ENCODE measurements at places on chromosomes 3 and 15.

DNA sequence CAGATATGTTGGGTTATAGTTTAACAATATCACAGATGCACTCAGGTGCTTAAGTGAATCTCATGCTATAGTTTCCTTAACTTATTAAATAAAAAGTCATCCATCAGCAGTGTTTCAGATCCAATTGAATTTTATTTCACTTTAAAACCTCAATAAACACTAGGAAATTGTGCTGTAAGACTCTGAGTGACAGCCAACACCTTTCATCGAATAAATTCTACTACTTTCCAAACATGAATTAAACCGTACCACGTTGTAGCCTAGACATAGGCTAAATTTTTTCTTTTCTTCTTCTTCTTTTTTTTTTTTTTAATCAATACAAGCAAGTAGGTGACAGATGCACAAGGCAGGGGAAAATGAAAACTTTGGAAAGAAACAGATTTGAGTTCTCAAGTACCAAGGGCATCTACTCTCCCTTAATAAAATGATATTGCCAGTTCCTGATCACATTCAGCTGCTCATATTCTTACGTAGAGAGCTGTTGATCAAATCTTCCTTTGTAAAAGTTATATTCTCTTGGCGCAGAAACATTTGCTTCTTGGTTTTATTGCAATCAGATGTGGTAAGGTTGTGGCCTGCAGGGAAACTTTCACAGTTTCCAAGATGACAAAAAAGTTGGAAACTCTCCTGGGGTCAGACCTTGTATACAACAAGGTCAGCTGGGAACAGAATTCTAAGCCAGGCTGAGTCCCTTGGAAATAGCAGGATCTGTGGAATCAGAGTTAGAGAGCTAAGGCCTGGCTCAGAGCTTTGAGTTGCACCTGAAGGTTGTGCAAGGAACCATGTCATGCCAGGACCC lies 147.7 kb downstream of the CD47 start:
- H3K4me1 ChIP-seq, result no peaks in the 10 kb centered on the region
- no peak overlapping the region for H3K27ac ChIP-seq
- DNase-seq, result no peak
- H3K36me3 ChIP-seq, result no peaks in the 10 kb centered on the region
- H3K4me3 ChIP-seq, result no peak overlapping the region

GRCh38 chr15:73989001-73989798 lies 2.9 kb downstream of the STOML1 start:
- DNase-seq, result peak; percentile 86
- H3K27ac ChIP-seq, result peak overlapping the region; percentile 63
- H3K4me1 ChIP-seq, result peaks cover 38% of the 10 kb centered on the region
- no peaks in the 10 kb centered on the region for H3K27me3 ChIP-seq

DNA sequence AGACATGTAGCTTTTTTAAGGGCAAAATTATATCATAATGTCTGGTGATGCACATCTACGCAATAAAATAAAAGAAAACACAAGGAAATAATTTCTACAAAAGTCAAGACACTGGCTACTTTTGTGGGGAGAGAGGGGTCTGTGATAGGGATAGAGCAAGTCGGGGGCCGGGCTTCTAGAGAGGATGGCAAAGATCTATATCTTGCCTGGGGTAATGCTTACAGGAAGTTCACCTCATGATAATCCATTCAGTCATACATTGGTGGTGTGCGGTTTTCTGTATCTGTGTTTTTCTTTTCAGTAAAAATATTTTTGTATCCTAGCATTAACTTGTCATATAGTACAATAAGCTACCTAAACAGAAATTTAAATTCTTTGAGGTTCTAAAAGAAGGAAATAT lies 178.8 kb downstream of the ARRDC4 start:
- no peak for DNase-seq
- no peaks in the 10 kb centered on the region for H3K4me1 ChIP-seq
- no peak overlapping the region for H3K27ac ChIP-seq
- H3K36me3 ChIP-seq, result no peaks in the 10 kb centered on the region
- no peak overlapping the region for H3K4me3 ChIP-seq

GRCh38 chr3:72739531-72740466 lies 108.4 kb downstream of the SHQ1 start:
- no peaks in the 10 kb centered on the region for H3K36me3 ChIP-seq
- H3K4me3 ChIP-seq, result no peak overlapping the region
- no peaks in the 10 kb centered on the region for H3K4me1 ChIP-seq

DNA sequence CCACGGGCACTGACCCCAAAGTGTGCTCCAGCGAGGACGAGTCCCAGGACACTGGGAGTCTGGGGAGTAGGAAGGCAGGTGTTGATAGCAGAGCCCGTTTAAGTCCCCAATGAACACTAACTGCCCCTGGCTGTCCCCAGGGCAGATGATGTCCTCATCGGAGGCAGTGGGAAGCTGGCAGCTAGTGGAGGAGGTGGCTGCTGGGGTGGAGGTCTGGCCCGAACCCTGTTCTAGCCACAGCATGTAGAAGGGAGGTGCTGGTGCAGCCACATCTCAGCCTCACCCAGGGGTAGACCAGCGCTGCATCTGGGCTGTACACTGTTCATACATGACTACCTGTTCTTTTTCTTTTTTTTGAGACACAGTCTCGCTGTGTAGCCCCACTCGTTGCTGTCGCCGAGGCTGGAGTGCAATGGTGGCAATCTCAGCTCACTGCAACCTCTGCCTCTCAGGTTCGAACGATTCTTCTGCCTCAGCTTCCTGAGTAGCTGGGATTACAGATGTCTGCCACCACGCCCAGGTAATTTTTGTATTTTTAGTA lies 51.8 kb downstream of the KLF13 start:
- H3K36me3 ChIP-seq, result peaks cover 24% of the 10 kb centered on the region
- no peaks in the 10 kb centered on the region for H3K4me1 ChIP-seq
- no peak overlapping the region for H3K27ac ChIP-seq
- H3K27me3 ChIP-seq, result no peaks in the 10 kb centered on the region

- no peaks in the 10 kb centered on the region for H3K36me3 ChIP-seq
- H3K4me3 ChIP-seq, result no peak overlapping the region
- peaks cover 8% of the 10 kb centered on the region for H3K4me1 ChIP-seq
- no peak for DNase-seq
- no peak overlapping the region for H3K27ac ChIP-seq
Observed at GRCh38 chr3:141320399-141321108, 47.8 kb upstream of the ZBTB38 start.

GRCh38 chr3:134809427-134810051 lies 14.5 kb downstream of the EPHB1 start:
- no peaks in the 10 kb centered on the region for H3K36me3 ChIP-seq
- H3K27me3 ChIP-seq, result peaks cover 1% of the 10 kb centered on the region
- no peak overlapping the region for H3K4me3 ChIP-seq
- H3K27ac ChIP-seq, result no peak overlapping the region

DNA sequence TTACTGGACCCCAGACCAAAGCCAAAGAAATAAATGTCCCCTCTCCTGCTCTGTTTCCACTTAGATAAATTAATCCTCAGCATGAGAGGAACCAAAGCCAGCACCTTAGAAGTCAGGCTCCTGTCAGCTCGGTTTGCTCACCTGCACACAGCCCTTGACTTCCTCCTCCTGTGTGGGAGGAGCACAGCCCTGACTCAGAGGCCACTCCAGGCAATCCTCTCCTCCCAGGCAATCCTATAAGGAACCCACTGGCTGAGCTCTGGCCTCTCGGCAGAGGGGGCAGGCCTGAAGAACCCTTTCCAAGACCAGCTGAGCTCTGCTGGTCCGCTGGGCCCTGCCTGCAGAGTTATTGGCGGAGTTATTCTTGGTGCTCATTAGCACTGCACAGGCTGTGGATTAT lies 30.8 kb downstream of the LIPC start:
- no peak overlapping the region for H3K4me3 ChIP-seq
- no peaks in the 10 kb centered on the region for H3K27me3 ChIP-seq
- no peak for DNase-seq
- H3K4me1 ChIP-seq, result peaks cover 10% of the 10 kb centered on the region
- no peak overlapping the region for H3K27ac ChIP-seq

DNA sequence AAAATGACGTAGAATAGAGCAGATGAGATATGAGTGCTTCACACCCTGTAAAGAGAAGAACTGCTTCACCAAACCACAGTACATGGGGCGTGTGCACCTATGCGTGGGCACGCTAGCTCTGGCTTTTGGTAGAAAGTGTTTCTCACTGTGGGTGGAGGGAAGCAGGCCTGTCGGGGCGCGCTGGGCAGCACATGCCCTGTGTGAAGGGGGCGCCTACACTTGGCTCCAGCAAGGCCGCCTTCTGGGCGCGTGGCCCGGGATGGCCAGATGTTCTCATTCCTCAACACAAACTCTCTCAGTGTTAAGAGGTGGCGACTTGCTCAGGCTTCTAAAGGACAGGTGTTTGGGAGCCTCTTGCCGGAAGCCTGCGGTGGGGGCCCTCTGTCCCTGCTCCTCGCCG lies 90.0 kb downstream of the FBLN2 start:
- H3K4me1 ChIP-seq, result no peaks in the 10 kb centered on the region
- no peaks in the 10 kb centered on the region for H3K36me3 ChIP-seq
- H3K27me3 ChIP-seq, result no peaks in the 10 kb centered on the region

DNA sequence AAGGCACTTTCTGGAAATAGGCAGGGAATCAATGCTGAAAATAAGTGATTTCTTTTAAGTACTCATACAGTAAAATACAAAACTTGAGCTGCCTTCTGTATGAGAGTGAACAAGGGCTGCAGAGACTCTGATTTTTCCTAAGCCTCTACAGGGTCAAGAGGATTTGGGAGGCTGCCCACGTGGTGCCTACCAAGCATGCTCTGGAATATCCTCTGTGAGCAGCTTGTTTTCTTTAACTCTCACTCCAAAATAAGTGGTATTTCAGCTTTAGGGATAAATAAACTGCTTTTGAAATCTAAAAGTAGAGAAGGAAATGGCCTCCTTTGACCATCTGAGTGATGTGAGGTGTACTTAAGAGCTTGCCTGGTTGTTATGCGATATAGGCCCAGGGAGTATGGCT lies 8.1 kb upstream of the SELENOK start:
- DNase-seq, result no peak
- no peak overlapping the region for H3K27ac ChIP-seq
- no peaks in the 10 kb centered on the region for H3K36me3 ChIP-seq
- peaks cover 4% of the 10 kb centered on the region for H3K27me3 ChIP-seq

DNA sequence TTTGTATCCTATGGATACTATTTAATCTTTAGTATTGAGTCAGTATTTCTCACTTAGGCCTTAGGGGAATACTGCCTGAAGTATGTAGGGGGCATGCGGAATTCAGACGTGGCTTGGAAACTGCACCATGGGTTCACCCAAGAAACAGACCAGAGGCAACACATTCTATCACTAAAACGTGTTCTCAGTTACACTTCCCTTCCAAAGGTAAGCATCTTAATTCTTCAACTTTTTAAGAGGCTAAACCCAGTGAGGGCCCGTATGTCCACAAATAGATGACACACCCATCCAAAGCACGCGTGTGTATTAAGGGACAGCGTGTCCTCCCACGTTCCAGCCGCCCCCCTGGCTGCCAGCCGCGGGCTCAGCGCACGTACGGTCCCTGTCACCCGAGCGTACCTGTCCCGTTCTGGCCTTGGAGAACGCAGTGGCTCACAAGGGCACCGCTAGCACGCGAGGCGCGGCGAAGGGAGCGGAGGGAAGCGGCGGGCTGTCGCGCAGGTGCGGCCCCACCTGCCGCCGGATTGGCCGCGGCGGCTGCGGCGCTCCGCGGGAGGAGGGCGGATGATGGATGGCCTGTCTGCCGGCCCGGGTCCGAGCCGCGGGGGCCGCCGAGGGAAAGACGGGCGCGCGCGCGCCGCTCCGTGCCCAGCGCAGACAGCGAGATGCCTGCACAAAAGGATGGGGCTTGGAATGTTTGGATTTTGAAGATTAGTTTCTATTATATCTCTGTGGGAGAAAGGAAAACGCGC lies 1003.9 kb upstream of the NR2F2 start:
- no peaks in the 10 kb centered on the region for H3K36me3 ChIP-seq
- H3K4me3 ChIP-seq, result peak overlapping the region; percentile 51
- no peak overlapping the region for H3K27ac ChIP-seq
- peaks cover 2% of the 10 kb centered on the region for H3K27me3 ChIP-seq

DNA sequence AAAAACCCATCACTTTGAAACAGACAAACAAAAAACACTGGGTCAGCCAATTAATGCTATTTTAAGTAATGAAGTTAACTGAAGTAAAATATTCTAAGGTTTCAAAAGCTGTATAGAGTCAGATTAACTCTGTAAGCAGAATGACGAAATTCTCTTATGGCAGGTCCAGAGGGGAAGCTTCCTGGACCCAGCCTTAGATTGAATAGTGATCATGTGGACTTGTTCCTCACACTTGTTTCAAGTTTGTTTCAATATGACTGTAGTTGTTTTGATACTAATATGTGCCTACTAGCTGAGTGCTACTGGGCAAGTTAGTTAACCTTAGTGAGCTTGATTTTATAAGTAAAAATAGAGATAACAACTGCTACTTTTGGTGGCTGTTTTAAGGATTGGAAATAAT lies 32.6 kb downstream of the PLS1 start:
- peaks cover 2% of the 10 kb centered on the region for H3K27me3 ChIP-seq
- no peaks in the 10 kb centered on the region for H3K36me3 ChIP-seq
- no peak overlapping the region for H3K27ac ChIP-seq
- no peak for DNase-seq

DNA sequence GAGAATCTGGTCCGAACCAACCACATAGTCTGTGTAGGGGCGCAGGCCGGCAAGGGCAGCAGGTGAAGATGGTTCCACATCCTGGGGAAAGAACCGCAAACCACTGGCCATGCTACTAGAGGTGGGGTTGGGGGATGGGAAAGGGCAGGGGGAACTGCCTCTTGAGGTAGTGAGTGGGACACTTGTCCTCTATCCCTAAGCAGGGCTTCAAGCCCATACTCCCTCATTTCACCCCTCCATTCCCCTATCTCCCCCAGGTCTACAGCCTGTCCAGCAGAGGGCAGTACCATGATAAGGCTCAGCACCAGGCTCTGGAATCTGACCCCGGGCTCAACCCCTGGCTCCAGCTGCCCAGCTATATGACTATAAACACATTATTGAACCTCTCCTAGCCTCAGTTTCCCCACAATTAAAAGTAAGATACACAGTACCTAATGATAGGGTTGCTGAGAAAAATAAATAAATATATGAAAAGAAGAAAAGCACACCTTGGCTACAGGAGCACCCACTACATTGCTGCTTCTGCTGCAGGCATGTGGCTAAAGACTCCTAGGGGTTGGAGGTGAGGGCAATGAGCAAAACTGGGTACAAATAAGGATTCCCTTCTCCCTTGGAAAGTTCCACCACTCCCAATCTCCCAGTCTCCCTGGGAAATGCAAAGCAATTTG lies 6.3 kb downstream of the GORASP1 start:
- peaks cover 4% of the 10 kb centered on the region for H3K4me1 ChIP-seq
- no peaks in the 10 kb centered on the region for H3K27me3 ChIP-seq
- DNase-seq, result peak; percentile 26
- no peak overlapping the region for H3K4me3 ChIP-seq
- H3K36me3 ChIP-seq, result peaks cover 40% of the 10 kb centered on the region

GRCh38 chr3:10721101-10721500 lies 94.9 kb upstream of the SLC6A11 start:
- DNase-seq, result no peak
- no peaks in the 10 kb centered on the region for H3K27me3 ChIP-seq
- no peak overlapping the region for H3K4me3 ChIP-seq
- no peak overlapping the region for H3K27ac ChIP-seq
- no peaks in the 10 kb centered on the region for H3K36me3 ChIP-seq

- H3K36me3 ChIP-seq, result no peaks in the 10 kb centered on the region
- H3K4me3 ChIP-seq, result no peak overlapping the region
- H3K27me3 ChIP-seq, result peaks cover 2% of the 10 kb centered on the region
- no peaks in the 10 kb centered on the region for H3K4me1 ChIP-seq
- no peak overlapping the region for H3K27ac ChIP-seq
Observed at GRCh38 chr3:43224405-43225073, 61.8 kb upstream of the SNRK start.

GRCh38 chr3:15382405-15382923 lies 44.9 kb downstream of the METTL6 start:
- no peak for DNase-seq
- no peak overlapping the region for H3K27ac ChIP-seq
- no peaks in the 10 kb centered on the region for H3K36me3 ChIP-seq

GRCh38 chr3:188918093-188918492 lies 253.7 kb upstream of the TPRG1 start:
- no peaks in the 10 kb centered on the region for H3K36me3 ChIP-seq
- peaks cover 4% of the 10 kb centered on the region for H3K4me1 ChIP-seq
- no peak overlapping the region for H3K4me3 ChIP-seq
- H3K27me3 ChIP-seq, result no peaks in the 10 kb centered on the region
